ENCODE measurements at places on chromosomes 1 and 21.

- DNase-seq, result no peak
Observed at GRCh38 chr1:35535243-35535642, 22.0 kb downstream of the KIAA0319L start.

DNA sequence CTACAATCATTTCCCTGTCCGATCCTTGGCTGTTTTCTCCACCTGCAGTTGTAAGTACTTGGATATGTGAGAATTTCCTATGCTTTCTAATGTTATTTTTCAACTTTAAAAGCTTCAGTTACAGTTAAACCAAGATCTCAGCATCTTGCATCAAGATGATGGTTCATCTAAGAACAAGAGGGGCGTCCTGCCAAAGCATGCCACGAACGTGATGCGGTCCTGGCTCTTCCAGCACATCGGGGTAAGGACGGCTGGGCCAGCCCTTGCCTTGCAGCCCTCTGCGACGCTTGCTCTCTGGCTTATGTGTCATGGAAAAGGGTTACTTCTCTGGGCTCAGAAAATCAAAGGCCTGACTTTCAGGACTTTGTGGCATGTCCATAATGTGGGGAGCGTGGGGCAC is 46.8 kb downstream of the PKNOX1 start:
- DNase-seq, result no peak

DNA sequence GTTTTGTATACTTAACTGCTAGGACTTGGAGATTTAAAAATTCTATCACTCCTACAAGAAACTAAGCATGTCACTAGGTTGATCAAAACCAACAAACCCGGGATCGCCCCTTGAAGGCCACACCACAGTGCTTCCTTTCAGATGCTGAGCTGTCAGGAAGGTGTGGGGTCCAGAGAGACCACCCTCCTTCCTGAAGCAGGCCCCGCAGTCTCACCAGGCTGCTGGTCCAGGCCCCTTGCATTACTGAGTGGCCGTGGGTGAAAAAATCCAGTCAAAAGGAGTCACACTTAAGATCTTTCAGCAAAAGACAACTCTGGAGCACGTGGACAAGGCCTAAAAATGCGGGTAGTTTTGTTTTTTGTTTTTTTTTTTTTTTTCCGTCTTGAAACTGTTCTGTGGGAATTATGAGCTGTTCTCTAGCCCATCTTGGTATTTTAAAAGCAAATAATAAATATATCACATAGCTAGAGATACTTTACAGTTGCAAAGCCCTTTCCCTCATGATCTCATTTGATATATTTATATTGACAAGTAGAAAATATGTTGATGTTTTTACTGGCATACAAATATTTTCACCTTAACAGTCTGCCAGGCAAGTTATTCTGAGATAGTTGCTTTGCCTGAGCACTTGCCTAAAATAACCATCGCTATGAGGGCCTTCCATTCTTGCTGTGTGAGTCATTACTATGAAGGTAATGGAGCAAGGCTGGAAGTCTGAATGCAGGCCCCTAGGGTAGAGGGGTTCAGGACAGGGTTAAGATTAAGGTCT is 73.1 kb upstream of the EDEM3 start:
- DNase-seq, result no peak

GRCh38 chr1:44029260-44029910 is 1.9 kb downstream of the SLC6A9 start:
- DNase-seq, result no peak

DNA sequence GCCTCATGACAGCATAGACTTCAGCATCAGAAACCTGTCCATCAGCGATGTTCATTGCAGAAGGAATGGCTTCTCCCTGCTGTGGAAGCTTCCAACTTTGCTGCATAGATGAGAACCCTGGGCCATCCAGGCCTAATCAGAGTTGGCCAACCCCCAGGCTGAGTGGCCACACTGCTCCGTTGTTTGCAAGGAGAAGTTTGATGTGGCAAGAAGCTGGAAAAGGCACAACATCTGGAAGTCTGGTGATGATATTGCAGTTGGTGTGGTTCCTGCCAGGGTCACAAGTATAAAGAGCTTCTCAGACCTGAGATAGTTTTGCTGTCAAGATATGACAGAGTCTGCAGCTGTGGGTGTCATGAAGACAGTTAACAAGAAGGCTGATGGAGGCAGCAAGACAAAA is 41.2 kb downstream of the RHOU start:
- no peak for DNase-seq

Measured in cerebellar cortex (tissue), 1 donor.